ENCODE measurements at places on chromosomes 7 and 10. TPM values are rescaled to one million over a fixed set of nuclear protein-coding genes. Genes with fewer than 3 reads are reported as not detected.

DNA sequence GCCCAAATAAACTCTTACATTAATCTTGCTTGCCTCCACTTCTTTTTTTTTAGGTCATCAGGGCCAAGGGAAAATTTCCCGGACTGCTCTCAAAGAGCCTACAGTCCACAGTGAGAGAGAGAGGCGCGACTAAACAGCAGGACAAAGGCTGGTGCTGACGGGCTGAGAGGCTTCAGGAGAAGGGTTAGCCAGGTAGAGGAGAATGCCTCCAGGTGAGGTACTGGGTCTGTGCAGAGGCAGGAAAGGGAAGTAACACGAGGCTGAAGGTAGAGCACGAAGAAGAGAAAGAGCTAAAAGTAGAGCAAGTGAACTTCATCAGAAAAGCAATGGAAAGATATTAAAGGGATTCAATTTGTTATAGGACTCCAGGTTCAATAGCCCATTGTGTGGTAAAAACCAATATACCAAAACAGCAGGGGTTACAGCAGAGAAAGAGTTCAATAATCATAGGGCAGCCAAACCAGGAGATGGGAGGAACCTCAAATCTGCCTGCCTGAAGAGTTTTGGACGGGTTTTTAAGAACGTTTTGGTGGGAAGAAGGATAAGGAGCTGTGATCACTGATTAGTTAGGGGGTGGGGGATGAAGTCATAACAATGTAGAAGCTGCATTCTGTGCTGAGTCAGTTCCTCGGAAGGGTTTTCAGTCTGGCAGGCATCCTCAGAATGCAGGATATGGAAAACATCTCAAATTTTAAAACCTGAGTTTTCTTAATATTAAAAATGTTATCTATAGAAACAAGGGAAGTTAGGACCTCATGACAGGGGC lies 171.5 kb downstream of the AKR1D1 start:
- DNase-seq: no peak

Gene C7orf57
- total RNA-seq: 0.92 TPM

Gene INPP5A
- total RNA-seq: 4.8 TPM

Gene HOXA7
- total RNA-seq: not detected

Gene ZNF804B
- not detected for total RNA-seq

Gene GOLGA7B
- total RNA-seq: 0.29 TPM

DNA sequence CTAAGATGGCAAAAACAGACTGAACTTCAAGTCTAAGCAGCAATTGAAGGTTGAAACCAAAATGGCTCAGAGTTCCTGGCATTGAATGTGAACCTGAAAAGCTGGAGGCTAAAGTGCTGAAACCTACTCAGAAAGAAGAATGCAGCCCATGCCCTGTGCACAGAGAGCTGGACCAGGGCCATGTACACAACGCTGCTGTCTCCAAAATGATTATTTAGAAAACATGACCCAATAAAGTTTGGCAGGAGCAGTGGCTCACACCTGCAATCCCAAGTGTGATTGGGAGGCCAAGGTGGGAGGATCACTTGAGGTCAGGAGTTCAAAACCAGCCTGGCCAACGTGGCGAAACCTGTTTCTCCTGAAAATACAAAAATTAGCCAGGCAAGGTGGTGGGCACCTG lies 158.9 kb downstream of the AKR1D1 start:
- no peak for DNase-seq

GRCh38 chr10:69160809-69161241 lies 19.2 kb upstream of the SUPV3L1 start:
- DNase-seq: no peak

GRCh38 chr10:92690915-92691590 lies 1.3 kb downstream of the HHEX start:
- no peak for DNase-seq

DNA sequence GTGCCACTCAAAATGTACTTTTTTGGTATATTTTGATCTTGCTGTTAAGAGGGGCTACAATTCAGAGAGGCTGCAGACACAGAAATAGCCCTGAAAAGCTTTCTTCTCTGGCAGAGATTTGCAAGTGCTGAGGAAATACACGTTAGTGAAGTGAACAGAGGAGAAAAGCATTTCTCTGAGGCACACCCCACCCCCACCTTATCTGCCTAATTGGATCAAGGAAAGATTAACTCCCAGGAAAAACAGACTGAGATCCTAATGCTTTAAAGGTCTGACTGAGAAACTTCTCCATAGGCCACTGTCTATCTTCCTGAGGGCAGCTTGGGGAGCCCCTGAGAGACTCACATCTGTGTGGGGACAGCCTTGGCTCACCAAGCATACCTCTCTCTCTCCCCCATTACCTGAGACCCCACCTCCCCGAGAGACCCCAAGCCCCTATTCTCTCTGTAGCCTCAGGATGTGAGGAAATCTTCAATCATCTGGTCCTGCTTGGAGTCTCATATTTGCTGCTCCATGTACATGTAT lies 14.8 kb upstream of the AKR1C3 start:
- no peak for DNase-seq

Gene ZNF398
- 16.4 TPM for total RNA-seq

DNA sequence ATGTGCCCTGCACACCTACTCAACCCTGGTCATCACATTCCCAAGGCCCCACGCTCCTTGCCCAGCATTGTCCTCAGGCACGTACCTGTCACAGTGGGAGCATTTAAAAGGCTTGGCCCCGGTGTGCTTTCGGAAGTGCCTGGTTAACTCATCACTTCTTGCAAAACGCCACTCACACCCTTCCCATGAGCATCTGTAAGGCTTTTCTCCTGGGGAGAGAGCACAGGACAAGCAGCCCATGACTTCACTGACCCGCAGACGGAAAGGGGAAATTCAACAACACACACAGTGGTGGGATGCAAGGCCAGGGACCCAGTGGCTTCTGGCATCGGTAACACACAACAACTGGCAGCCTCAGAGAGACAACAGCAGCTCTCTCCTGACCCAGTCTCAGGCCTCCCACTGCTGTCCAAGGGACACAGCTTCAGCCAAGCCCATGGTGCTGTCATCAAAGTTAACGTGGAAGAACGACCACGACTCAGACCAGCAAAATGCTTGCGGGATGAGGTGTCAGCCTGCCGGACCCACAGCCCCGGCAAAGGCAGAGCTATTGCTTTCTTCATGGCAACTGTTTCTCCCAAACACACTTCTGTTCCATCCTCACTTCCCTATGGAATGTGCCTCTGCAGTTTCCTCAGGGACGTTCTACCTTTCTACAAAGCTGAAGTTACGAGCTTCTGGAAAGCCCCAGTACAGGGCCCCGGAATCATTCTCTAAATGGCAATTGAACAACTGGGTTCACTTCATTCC lies 4.8 kb downstream of the KLF6 start:
- no peak for DNase-seq

DNA sequence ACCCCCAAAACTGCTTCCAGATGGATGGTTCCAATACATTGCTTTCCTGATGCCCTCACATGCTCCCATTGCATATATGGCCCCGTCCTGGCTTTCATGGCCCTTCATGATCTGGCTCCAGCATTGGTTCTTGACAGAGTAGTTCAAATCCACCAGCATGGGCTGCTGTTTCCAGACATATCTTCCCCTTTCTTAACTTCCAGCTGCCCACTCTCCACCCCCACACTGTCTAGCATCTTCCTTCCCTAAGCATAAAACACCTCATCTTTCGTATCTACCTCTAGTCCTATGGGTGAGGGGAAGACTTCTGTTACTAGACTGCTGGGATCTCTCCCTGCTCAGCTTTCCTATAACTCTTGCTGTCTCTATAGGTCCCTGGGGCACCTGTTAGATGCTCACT lies 13.2 kb upstream of the GOLGA7B start:
- no peak for DNase-seq

DNA sequence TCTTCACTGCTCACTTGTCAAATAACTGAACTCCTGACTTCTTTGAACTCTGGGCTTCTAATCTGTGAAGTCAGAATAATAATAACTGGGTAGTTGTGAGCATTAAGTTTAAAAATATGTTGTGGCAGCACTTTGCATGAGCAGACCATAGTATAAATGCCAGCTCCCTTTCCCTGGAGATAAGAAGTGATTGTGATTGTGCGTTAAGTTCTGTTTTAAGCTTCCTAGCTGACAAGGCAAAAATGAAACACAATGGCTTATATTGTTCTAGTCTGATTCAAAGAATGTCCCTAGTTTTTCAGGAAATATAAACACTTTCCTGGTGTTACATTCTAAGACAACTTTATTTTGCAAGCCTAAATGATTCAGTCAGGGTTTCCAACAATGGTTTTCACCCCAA lies 61.8 kb downstream of the PTPRE start:
- DNase-seq: no peak

- DNase-seq: no peak
Observed at GRCh38 chr7:77467408-77467807, 51.3 kb upstream of the GSAP start.

- no peak for DNase-seq
Observed at GRCh38 chr10:100339236-100339635, 7.8 kb upstream of the SCD start.

- DNase-seq: no peak
Observed at GRCh38 chr7:14395860-14396259, 406.4 kb upstream of the ETV1 start.

DNA sequence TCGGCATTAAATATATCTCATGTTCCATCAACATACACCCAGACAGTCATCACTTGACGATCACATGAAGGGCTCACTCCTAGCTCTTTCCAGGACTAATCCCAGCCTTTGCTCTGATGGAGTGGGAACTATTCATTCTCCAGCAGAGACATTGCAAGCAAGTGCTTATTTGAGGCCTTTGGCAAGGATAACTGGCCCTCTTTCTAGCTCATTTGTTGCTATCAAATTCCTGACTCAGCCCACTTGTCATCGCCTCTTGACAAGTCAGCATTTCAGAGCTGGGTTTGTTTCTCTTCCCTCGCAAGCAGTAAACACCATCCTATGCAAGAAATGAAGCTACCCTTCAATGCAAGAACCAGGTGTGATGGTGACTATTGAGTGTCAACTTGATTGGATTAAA lies 1165.7 kb upstream of the AUTS2 start:
- DNase-seq: no peak

Gene ANKRD7
- total RNA-seq: 0.64 TPM

DNA sequence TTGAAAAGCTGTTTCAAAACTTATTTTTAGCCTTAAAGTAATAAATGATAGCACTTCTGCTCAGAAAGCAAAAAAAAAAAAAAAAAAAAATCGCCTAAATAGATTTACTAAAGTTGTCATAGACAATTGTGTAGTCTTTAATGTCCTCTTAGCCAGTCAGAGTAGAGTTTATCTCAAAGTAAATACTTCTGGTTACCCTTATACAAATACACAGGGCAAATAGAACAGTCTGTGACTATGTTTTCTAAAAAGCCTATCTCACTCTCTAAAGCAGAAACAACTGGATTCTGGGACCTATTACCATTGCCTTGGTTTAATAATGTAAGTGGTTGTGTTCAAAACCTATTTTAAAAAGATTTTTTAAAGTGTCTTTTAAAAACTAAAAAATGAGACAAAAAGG lies 156.2 kb upstream of the THSD7A start:
- no peak for DNase-seq

DNA sequence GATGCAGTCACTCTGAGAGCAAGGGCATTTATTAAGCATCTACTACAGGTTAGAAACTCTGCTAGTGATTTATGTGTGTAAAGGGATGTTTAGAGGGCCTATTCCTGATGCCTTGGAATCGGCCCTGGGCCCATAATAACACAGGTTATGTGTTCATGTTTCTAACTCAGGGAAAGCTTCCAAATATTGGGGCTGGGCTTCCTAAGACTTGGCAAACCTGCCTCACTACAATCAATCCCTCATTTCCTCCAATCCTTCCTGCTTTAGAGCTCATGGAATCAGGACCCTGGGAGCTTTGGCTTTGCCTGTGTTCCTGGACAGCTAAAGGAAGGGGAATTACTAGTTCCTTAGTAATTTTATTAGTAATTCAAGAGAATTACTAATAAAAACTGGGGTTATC lies 148.8 kb downstream of the HIBADH start:
- no peak for DNase-seq

DNA sequence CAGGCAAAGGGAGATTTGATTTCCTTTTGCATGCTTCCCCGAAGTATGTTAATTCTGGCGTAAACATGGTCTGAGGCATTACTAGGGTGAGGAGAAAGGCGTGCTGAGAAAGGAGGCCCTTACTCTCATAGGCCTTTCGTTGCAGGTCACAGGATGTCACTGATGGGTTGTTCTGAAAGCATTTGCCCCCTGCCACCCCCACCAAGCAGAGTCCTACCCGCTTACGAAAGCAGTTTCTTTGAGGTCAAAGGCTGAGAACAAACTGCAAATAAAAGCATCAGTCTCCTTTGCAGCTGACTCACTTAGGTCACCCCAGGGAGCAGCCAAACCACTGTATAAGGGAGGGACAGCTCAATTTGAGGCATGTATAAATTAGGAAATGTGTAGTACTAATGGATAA lies 57.1 kb downstream of the BPGM start:
- DNase-seq: no peak

DNA sequence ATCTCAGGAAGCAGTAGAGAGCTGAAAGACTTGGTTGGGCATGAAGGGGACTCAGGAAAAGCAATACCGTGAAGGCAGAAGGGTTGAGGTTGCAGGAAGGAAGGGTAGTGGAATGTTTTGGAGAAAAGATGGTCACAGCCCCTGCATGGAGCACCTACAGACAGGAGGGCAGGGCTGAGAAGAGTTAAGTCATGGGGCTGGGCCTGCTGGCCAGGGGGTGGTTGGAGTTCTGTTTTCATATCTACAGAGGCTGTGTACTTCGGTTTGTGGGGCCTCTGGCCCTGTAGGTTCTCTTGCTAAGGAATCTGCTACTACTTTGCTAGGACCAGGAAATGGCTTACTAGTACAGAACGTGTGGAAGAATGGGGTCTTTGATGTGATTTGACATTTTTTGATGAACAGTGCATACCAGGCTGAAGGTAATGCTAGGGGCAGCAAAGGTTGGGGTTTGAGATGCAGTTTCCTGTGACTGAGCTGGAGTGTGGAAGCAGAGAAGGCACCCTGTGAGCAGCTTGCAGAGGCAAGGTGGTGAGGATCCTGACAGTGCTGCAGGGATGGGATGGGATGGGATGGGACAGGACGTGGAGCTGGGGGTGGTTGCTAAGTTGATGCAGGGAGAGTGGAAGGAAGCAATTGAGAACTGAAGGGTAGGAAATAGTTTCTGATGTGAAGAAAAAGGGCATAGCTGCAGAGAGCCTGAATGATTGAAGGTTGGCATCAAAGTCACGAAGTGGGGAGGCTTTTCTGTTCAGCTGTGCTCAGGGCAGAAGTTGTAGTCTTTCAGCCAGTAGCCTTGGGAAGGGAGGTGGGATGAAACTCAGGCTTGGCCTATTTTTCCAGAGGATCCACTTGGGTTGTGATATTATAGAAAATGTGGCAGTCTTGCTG lies 7.8 kb downstream of the RPS24 start:
- DNase-seq: no peak

Gene FAM25C
- not detected for total RNA-seq

Gene ASB10
- not detected for total RNA-seq

DNA sequence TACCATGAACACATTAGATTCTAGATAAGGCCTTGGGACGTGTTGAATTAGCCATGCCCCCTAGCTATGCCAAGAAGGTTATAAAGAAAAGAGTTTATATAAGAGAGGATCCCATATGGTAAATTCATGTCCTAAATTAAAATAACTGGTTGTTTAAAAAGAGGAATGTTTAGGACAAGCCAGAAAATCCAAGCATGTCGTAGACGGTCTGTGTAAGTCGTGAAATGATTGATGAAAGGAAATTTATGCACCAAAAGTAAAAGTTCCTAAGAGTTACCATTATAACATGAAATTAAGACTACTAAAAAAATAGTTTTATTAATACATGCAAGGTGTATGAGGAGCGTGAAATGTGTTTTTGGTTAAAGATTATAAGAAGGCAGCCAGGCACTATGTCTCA lies 624.9 kb downstream of the ARL4A start:
- no peak for DNase-seq

- DNase-seq: no peak
Observed at GRCh38 chr7:116968631-116969030, 15.3 kb downstream of the ST7 start.

Gene COX15
- 36.5 TPM for total RNA-seq

Gene PCDH15
- not detected for total RNA-seq

GRCh38 chr7:138278601-138279000 lies 181.5 kb upstream of the TRIM24 start:
- no peak for DNase-seq

Measured in CD8-positive, alpha-beta memory T cell (primary cell).